ENCODE measurements at places on chromosomes 12 and 14.

DNA sequence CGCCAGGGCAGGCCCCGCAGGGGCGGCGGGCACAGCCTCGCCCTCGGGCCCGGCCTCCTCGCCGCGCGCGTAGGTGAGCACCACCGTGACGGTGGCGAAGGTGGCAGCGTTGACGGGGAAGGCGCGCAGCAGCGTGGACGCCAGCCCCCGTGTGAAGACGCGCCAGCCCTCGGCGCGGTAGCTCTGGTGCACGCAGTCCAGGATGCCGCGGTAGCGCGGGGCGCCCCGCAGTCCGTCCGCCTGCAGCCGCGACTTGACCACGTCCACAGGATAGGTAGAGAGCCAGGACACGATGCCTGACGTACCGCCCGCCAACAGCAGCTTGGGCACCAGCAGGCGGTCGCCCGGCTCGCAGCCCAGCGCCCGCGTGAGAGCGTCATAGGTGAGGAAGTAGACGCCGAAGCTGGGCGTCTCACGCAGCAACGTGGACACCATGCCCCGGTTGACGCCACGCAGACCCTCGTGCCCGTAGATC, 13.9 kb downstream of the SLC25A29 start:
- no peak for DNase-seq

GRCh38 chr12:49902399-49903350, 1.0 kb downstream of the FAIM2 start:
- no peak for DNase-seq

- no peak for DNase-seq
Measured at GRCh38 chr14:60348211-60348610, 99.2 kb downstream of the PPM1A start.

GRCh38 chr14:51006781-51007211, 62.5 kb upstream of the PYGL start:
- no peak for DNase-seq

GRCh38 chr12:49553512-49554088, 14.3 kb downstream of the MCRS1 start:
- no peak for DNase-seq

GRCh38 chr12:121227294-121227693, 17.4 kb downstream of the P2RX4 start:
- no peak for DNase-seq

- no peak for DNase-seq
Measured at GRCh38 chr14:75426332-75427125, 1.3 kb upstream of the JDP2 start.

GRCh38 chr12:6340032-6340638, 1.7 kb downstream of the TNFRSF1A start:
- DNase-seq = no peak

- DNase-seq = no peak
Measured at GRCh38 chr12:14332482-14332881, 33.0 kb upstream of the ATF7IP start.

DNA sequence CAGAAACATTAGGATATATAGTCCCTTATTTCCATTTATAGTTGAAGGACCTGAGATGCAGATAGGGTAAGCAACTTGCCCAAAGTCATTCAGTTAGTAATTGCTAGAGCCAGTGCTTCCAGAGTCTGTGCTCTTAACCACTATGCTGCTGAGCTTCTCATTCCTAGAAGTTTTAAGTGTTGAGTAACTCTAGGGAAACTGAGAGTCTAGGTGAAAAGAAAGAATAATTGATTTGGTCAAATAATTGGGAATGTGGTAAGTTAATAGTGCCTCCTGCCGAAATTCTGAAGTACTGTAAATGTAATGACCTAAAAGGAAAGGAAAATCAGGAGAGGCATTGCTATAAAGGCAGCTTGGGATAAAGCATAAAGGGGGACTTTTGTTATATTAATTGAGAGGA, 14.1 kb downstream of the PYROXD1 start:
- no peak for DNase-seq

DNA sequence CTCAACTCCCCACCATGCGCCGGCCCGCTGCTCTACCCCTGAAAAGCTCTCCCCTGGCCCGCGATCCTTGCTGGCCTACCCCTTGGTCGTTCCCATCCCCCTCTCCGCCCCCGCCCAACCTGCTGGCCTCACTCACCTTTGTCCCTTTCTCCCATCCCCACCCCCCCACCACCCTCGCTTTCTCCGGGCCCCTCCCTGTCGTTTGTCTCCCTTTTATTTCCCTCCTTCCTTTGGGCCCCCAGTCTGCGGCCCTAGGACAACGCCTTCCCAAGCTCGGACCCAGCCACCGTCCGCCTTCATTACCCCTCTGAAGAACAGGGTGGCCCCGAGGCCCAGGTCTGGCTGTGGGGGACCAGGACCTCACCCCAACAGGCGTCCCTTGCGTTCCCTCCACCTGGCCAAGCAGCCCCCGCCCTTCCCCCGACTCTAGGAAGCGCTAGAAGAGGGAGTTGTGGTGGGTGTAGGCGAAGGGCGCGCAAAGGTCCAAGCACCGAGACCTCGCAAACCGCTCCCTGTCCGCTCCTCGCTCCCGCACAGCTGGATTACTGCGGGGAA, 6.9 kb upstream of the SLC7A7 start:
- no peak for DNase-seq

DNA sequence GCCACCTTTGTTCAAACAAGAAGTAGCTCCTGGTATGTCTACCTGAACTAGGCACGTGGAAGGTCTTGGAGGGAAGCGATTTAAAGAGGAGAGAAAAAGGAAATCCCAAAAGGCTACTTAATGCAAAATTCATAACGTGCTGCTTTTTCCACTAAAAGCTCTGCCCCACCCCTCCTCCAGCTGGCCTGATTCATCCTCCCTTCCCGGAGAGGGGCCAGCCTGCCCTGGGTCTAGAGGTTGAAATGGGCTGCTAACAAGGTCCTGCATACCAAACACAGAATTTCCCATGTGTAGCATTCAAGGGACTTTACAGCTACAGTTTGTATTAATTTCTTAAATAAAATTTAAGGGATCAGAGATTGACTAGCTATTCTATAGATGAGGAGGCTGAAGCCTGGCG, 83.2 kb downstream of the KNTC1 start:
- DNase-seq = no peak

GRCh38 chr12:88638966-88639760, 58.9 kb upstream of the KITLG start:
- no peak for DNase-seq

GRCh38 chr12:70354787-70355186, 11.3 kb upstream of the KCNMB4 start:
- no peak for DNase-seq

GRCh38 chr12:12964255-12964654, 12.3 kb upstream of the GPRC5D start:
- no peak for DNase-seq

DNA sequence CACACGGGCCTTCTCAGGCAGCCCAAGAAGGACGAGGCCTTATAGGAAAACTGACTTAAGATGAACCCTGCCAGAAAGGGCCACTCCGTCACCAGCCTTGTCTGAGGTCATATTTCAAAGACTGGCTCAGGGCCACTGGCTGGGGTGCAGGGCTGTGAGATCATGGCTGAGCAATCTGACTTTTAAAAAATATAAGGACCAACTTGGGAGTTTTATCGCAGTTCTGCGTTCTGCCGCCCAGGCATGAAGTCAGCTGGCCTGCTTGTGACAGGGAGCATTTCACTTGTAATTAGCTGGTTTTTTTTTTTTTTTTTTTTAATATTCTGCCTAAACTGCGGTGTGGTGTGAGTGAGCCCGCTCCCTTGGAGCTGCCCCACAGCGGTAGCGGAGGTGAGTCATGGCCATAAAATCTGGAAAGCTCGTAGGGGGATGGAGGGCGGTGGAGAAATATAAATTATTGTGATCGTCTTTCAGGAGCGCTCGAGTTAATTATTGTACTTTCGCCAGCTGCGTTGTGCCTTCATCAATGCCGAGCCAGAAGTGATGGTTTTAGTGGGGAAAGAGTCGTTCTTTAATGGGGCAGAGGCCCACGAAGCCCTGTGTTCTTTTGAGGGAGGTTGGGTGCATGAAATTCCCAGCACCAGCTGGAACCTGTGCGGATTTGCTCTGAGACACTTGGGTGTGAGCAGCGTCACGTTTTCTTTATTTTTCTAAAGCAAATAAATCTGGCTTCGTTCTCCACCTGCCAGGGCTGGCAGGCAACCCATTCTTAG, 231.9 kb downstream of the C12orf75 start:
- DNase-seq = no peak

GRCh38 chr14:24875203-24875838, 174.6 kb downstream of the STXBP6 start:
- no peak for DNase-seq

DNA sequence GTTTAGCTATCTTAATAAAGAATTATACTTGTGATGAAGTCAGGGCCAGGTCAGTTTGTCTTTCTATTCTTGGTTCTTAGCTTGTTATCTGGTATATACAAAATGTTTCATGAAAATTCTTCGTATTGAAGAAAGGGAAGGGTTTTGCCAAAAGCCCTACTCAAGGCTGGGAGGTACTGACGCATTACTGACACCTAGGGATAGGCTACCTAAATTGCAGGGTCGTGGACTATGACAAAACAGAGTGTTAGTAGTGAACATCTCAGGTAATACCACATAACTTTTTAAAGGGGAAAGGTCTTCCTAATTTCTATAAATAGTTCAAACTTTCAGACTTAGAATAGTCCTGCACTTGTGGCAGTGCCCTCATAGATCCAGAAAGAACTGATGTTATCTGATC, 246.3 kb downstream of the RGS6 start:
- DNase-seq = no peak

Data from stimulated activated CD8-positive, alpha-beta memory T cell treated with anti-CD3 and anti-CD28 coated beads, Interleukin-2, amount 100 ng/mL, for 1 hour (primary cell).